ENCODE measurements at places on chromosomes 12 and 14.

DNA sequence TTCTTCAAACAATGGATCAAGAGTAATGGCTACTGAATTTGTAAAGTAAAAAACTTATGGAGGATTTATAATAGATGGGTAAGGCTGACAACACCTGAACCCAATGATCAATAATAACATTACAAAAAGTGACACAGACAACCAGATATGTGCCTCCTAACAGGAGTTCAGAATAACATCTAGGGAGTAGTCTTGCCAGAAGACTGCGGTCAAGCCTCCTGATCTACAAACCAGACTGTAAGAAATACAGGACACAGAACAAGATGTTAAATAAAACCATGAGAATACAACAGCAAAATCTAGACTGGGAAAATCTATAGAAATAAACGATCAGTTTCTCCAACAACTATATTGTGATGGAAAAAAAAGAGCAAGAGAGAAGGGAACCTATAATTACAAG lies 262.6 kb upstream of the TMTC1 start:
- DNase-seq = no peak

DNA sequence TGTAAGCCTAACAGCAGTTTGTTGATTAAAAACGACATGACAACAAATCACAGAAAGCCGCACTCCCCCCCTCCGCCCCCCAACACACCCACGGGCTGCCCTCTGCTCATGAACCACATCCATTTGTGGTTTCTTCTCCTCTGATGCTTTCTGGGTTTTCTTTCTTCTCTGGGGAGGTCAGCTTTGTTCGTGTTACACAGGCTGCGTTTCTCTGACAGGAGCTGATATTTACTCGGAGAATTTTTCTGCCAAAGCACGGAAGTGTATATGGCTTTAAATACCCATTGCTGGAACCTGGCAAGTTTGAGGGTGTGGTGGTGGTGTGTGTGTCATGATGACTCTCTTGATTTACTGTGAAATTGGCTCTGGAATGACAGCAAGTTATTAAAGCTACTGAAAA lies 883.7 kb upstream of the TMEM132C start:
- no peak for DNase-seq

GRCh38 chr14:104953097-104953496 lies 25.1 kb downstream of the AHNAK2 start:
- DNase-seq = no peak

DNA sequence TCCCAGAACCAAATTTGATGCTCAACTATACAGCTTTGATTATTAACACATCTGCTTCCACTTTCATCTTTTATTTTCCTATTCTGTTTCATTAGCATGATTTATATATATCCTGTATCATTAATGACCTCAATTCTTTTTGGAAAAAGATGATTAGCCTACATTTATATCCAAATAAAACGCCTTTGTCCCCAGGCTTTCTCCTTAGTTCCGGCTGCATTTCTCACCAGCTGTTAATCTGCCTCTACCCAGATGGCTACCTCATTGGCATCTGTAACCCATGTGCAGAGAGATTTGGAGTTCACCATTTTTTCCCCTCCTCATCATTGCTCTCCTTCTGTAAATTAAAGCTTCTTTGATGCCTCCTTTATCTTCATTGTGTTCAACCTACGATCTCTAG lies 336.8 kb upstream of the RGS6 start:
- no peak for DNase-seq

DNA sequence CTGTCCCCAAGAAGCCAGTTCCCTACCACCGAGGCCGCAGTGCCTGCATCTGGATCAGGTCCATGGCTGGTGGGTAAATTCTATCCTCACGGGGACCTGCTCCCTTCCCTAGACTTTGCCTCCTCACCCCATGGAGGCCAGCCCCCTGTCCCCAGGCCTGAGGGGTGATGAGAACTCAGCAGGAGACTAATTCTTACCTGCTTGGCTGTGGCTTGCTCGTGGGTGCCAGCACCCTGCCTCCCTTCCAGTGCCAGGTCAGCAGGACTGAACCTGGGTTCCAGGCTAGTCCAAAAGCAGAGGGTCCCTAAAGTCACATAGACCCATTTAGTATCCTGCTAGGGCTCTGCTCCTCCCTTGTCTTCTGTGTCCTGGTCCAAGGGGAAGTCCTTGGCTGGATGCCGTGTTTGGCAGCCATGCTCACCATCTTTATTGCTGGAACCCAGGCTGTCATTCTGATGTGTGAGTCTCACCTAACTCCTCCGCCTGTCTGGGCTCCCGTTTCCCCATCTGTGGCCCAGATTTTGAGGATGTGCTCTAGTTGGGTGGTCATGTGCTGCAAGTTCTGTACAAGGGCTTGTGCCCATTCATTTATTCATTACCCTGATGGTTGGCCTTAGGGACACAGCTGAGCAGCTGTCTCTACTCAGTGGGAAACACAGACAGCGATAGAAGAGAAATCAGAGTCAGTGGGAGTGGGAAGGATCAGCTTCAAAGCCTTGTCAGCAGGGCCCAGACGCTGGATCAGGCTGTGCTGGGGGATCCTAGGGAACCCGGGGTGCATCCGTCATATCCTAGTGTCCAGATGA lies 949 bp downstream of the PLBD2 start:
- DNase-seq = no peak

DNA sequence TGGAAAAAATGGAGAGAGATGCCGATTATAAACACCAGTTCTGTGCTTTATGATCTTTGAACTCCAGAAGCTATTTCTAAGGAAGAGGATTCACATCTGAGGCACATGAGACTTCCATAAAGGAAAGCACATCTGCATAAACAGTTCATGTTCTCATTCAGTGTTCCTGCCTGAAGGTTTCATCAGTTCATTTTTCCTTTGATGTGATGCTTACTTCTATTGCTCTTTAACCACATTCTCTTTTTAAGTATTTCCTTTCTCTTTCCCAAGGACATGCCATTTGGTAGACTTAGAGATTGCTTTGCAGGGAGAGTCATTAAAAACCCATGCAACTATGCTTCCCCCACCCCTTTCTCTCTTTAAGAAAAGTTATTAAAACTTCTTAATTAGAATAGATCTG lies 387.0 kb upstream of the FLRT2 start:
- DNase-seq = no peak

- DNase-seq = no peak
Measured at GRCh38 chr12:26935636-26936378, 2.0 kb downstream of the INTS13 start.

DNA sequence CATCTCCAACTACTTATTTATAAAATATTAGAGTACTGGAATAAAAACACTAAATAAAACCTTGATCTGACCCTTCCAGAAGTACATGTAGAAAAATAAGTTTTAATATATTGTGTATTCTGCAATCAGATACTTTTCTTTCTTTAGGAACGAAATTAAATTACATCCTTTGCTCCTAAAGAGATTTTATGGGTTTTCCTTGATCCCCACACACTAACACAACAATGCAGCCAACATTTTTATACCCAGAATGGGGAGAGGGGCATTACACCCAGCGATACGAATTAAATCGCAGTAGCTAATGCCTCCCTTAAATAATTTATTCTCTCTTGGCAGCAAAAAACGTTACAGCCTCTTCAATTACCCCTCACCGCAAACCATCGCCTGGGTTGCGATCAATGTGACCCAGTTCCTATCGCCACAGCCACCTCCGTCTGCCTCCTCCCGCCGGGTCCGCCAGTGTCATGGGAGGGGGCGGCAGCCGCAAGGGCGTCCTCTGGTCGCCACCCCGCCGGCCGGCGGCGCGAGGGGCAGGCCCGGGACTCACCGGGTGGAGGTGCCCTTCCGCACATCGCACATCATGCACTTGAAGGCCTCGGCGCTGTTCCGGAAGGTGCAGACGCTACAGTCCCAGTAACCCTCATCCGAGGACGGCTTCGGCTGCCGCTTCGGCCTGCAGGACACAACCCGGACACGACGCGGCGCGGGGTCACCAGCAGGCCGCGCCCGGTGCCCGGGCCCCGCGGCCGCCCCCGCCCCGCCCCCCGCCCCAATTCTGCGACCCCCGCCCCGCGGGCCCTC lies 796 bp downstream of the YAF2 start:
- DNase-seq = peak; percentile 62

- DNase-seq = no peak
Measured at GRCh38 chr14:77565289-77565993, 51.0 kb downstream of the SPTLC2 start.

DNA sequence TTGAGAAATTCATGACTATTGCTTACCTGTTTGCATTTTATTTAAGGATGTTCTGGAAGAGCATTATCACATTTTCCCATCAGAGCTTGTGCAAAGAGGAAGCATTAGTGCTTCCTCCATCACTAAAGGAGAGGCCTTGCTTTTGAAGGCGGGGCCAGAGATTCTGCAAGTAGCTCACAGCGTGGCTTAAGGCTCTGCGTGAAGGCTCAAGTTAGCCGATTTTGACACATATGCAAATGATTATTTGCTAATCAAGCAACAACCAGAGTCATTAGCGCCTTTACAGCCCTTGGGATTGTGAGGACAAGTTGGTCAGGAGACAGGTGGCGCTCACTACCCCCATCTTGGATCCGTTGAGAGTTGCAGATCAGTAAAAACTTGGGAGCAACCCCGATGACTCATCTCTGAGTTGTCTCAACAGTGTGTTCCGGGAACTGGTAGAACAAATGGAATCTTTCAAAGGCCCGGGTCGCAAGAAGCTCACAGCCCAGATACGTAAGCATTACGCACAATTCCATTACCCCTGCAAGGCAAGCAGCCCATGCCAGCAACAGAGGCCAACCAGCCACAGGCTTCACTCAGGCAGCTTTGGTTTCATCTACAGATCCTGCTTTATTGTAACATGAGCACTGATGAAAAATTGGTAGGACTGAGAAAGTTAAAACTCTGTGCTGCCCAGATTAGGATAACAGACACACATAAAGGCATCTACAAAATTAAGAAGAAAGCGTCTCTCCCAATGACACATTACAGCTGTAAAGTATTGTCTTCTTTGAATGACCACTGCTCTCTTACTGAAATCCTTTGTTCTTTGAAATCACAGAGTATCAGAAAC lies 34.9 kb upstream of the SPTSSA start:
- DNase-seq = no peak

DNA sequence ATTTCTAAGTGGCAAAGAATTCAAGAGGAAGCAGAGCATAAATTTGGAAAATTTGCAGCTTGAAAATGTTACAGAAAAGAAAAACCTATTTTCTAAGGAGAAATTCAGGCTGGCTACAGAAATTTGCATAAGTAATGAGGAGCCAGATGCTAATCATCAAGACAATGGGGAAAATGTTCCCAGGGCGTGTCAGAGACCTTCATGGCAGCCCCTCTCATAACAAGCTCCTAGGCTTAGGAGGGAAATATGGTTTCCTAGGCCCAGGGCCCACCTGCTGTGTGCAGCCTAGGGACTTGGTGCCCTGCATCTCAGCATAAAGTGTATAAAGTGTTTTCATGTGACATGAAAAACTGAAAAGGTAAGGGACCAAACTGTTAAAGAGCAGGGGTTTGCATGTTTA lies 1796.3 kb upstream of the FLRT2 start:
- no peak for DNase-seq

- DNase-seq = no peak
Measured at GRCh38 chr12:112992541-112993398, 14.5 kb downstream of the OAS2 start.

GRCh38 chr12:116594325-116595038 lies 35.3 kb downstream of the MAP1LC3B2 start:
- peak; percentile 76 for DNase-seq

DNA sequence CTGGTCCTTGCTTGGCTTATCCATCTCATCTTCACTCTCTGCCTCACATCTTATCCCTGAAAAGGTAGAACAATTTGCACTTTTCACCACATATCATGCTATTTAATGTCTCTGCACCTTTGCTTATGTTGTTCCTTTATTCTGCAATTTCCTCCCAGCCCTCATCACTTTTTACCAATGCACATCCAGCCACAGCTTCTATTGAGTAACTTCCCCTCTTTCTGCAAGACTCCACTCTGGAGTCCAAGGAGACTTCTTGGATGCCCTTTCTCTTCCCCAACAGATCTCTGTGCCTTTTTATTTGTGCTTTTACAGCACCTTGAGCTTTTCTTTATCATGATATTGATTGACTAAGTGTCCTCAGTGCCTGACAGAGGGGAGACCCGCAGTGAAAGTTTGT lies 797.1 kb downstream of the VRK1 start:
- no peak for DNase-seq

- peak; percentile 37 for DNase-seq
Measured at GRCh38 chr12:69570545-69571399, 14.5 kb upstream of the CCT2 start.

DNA sequence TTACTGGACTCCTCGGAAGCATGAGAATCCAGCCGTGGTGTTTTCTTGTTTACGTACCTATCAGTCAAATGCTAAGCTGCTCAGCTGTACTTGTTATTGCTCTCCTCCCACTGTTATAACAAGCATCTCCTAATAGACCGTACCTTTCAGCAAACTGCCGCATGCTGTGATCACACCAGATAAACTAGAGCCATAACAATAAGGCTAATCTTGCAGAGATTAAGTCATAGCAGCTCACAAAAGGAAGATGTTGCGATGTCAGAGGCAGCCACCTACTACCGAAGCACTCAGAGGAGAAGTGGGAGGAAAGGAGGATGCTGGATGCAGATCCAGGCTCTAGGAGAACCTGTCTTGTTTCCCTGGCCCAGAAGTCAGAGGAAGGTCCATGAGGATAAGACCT lies 196.0 kb downstream of the GALC start:
- DNase-seq = no peak

GRCh38 chr12:84912198-84913128 lies at the start of gene SLC6A15:
SLC6A15 (minus strand) TSS chr12:84912799; CDS start chr12:84892120, 20,679 bp downstream.
- no peak for DNase-seq

DNA sequence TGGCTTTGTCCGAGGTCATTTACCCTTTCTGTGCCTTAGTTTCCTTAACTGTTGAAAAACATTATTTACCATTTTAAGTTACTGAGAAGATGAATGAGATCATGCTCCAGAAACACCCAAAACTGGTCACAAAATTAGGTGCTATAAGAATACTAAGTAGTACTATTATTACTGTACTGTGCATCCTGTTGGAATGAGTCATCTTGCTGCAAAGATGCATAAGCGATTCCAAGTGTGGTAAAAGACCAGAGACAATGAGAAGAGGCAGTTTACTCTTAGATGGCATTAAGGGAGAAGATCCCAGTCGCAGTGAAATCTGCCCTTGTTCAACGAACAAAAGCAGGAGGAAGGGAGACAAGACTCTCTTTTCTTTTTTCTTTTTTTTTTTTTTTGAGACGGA lies 4.2 kb upstream of the PLEKHA5 start:
- DNase-seq = no peak

- DNase-seq = no peak
Measured at GRCh38 chr14:104428333-104428851, 151.2 kb upstream of the C14orf180 start.

DNA sequence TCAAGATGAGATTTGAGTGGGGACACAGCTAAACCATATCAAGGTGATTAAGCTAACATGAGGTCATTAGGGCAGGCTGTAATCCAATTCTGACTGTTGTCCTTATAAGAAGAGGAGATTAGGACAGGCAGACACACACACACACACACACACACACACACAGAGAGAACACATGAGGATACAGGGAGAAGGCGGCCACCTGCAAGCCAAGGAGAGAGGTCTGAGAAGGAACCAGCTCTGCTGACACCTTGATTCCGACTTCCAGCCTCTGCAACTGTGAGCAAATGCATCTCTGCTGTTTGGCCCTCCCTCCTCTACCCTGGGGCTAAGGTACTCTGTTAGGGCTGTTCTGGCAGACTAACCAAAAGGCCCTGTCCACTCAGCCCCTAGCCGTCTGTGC lies 112.5 kb upstream of the GSC start:
- DNase-seq = no peak

GRCh38 chr14:59566725-59567124 lies 9.9 kb downstream of the CCDC175 start:
- no peak for DNase-seq

GRCh38 chr12:98653866-98654493 lies 8.9 kb downstream of the APAF1 start:
- no peak for DNase-seq
